ENCODE measurements at places on chromosomes 2 and 18.

GRCh38 chr2:197198890-197199289, 111.7 kb downstream of the ANKRD44 start:
- DNase-seq: no peak

GRCh38 chr2:54770676-54771075, 47.2 kb downstream of the EML6 start:
- no peak for DNase-seq

DNA sequence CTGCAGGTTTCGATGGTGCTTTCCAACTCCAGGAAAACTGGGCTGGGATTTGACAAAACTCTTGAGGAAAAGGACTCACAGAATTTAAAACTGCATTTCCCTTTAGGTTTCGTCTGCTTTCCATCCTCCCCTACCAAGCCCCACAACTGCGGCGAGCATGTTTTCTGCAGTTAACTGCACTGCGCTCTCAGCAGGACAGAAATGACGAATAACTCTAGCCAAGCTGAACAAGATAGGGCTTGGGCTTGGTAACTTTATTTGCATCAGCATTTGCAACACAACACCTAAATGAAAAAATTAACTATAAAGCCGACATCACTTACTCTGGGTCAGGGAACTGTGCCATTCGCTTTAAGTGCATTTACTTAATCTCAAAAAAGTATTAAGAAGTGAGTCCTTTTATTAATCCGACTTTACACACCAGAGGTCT, 669 bp upstream of the PIKFYVE start:
- DNase-seq: no peak

DNA sequence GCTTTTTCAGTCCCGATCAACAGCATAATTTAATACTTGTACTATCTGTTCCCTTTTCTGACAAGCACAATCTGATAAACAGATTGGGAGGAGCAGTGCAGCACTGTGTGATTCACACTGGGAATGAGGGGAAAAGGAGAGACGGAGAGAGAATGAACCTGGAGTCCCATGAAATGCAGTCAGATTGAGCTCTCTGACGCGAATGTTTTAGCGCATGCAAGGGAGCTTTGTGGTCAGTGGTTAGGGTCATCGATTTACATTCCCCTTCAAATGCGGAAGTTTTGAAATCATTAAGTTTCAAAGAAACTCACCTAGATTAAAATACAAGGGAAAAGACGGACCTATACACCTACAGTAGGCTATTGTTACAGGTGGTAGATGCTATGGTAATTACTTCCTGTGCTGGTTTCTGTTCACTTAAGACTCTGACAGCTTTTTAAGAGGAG, 99.6 kb downstream of the KCTD1 start:
- DNase-seq: no peak

DNA sequence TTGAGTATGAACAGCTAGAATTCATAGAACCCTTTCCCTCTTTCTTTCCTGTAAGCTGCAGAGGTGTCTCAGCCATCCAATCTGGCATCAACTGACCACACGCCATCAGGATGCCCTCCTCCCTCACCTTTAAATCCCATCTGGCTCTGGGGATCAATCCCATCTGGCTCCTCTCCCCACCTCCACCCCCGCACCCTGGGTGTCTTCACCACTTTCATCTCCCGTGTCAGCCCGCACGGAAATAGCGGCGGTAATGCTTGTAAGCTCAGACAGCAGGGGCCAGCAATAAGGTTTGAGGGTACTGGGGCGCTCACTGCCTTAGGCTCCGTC, 508 bp upstream of the TUBA4B start:
- no peak for DNase-seq

DNA sequence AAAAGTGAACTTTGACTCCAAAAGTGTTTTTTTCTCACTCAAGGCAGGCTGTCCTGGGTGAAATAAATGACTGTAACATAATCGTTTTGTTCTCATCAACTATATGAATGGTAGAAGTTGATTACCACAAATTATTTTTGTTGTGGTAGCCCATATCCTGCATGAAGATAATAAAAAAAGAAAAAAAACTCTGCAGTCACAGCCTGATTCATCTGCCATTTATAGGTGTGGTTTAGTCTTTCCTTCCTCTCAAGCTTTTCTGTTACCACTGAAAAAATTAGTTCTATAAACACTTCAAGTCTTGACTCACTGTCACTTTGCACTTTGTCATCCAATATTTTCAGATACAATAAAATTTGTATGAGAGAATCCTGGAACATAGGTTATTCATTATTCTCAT, 522.0 kb downstream of the PLCL1 start:
- no peak for DNase-seq

DNA sequence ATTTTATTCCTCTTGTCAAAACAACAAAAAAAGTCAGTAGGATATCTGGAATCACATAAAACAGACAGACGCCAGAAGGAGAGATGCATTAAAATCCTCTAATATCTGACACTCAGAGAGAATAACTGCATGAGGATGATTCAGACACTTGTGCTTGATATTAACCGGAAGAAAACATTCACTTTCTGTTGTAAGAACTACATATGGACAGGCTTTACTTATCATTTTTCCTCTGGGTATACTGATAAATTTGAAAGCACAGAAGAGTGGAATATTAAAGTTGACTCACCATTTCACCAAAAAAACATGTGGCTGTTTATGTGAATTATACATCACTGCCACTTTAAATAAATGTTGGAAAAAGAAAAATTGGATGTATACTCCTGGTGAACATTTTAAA, 589.1 kb upstream of the CDH2 start:
- no peak for DNase-seq
